ENCODE measurements at places on chromosomes 3 and 15.
A peak's percentile ranks its signal among the peaks of the same experiment; 100 is the strongest.

DNA sequence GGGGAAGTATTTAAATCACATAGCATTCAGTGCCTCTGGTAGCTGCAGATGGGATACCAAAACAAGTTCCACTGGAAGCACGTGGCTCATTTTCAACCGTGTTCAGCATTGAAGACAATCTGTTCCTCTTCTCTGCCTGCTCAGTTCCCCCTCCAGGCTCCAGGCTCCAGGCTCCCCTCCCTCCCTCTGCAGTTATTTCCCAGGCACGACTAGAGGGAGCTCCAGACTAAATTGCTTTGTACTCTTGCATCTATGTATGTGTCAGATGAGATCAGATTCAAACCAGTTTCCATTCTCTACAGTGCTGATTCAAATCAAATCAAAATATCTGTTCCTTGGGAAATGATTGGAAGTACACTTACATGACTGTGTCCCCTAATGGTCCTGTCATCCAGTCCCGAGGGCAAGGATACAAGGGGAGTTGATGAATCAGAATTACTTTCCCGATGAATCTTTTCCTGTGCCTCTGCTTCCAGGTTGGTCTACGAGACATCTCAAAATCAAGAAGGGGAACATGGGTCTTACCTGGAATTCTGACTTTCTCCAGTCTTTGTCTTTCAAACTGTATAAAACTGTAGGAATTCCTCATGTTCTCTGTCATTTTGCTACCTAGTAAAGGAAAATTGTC lies 600.5 kb downstream of the EDEM1 start:
- DNase-seq = no peak

GRCh38 chr3:190701096-190701532 lies 161.4 kb downstream of the GMNC start:
- peak; percentile 68 for DNase-seq

DNA sequence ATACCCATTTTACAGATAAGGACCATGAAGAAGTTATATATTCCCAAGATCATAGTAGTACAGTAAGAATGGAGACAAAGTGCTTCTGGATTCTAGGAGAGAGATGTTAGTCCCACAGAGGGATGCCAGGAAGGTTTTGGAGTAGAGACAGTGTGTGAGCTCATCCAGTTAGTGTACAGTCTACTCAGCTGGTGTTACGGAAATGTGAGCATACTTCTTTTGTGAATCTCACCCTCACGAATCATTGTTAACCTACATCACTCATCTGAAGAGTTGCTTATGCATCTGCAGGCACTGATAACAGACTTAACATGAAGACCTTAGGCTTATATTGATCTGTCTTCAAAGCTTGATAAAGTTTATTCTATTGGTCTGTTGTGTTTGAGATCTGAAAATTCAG lies 106.6 kb upstream of the PTPRG start:
- DNase-seq = peak; percentile 40

- no peak for DNase-seq
These were observed 293.9 kb downstream of the TUSC7 start for GRCh38 chr3:117003501-117003900.

DNA sequence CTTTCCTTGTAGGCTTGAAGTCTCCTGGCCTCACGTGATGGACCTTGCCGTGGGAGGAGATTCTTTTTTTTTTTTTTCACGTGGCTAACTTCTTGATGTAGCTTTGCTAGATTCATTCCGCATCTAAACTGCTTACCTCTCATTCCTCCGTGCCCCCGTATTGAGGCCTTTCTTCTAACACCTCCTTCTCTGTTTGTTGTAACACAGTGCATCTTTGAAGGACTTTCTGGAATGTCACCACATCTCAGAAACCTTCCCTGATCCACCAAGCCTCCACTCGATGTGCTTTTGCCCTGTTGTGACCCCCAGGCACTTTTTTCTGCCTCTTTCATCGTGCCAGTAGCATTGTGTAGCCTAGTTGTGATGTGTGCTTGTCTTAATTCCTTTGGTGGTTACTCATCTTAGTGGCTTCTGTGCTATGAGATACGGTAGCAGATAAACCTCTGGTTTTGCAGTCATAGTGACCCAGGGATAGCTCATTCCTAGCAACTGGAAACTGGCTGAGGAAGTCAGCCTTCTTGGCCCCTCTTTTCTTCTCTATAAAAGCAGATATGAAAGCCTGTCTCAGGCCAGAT lies 1.6 kb upstream of the BNC1 start:
- DNase-seq = peak; percentile 76

GRCh38 chr3:32276279-32276841 lies 37.9 kb downstream of the CMTM8 start:
- peak; percentile 17 for DNase-seq

- DNase-seq = peak; percentile 73
These were observed 45.2 kb downstream of the ZNF385D start for GRCh38 chr3:21705769-21706168.

DNA sequence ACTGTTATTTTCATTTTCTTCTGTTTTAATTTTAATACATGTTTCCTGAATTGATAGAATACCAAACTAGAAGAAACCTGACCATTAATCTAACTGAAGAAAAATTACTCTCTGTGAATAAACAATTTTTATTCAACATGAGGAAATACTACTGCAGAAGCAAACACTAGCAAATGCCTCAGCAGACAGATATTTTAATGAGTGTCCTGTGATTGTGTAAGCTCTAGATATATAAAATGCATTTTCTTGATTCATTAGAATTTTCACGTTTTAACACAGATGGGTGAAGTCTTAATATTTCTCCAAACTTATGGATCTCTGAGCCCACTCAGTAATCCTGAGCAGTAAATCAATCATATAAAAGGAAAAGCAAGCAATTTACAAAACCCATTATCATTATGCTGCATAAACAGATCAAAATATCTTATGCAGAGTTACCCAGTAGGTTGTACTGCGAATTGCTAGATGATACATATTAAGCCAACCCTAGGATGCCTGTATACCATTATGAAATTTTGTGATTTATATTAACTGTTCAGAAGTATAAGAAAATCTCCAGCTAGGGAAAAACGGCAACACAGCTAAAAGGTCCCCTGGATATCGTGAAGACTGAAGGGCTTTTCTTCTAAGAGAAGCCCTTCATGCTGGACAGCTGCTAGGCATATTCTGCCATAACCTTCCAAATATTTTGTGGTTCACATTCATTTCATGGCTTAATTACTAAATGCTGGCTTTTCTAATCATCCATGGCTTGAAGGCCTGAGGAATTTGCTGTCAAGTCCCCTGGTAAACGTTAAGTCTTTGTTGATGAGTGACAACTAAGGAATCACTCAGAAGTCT lies 157.7 kb upstream of the TGFBR2 start:
- DNase-seq = no peak

- no peak for DNase-seq
These were observed 237.7 kb upstream of the WNT5A start for GRCh38 chr3:55724821-55725220.

- DNase-seq = no peak
These were observed 287.8 kb downstream of the FAM43A start for GRCh38 chr3:194973366-194974000.
